HFFc6 (cell line): ENCODE measurements at places on chromosomes 4 and X.

DNA sequence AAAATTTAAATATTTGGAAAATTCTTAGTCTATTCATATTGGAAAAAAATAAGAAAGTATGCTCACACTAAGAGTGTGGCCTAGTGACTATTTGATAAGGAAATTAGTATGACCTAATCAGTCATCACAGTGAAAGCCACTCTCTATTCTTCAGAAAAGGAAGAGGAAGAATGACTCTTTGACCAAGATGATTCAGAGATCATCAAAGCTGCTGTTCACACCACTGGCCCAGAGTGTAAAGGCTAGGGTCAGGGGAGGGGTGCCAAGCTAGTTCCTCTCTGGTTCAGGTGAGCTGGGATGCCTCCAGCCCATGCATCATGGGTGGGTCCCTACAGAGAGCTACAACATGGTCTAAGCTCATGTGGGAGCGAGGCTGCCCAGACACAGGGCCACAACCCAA, 396.9 kb upstream of the NDST3 start:
- no peak for DNase-seq

DNA sequence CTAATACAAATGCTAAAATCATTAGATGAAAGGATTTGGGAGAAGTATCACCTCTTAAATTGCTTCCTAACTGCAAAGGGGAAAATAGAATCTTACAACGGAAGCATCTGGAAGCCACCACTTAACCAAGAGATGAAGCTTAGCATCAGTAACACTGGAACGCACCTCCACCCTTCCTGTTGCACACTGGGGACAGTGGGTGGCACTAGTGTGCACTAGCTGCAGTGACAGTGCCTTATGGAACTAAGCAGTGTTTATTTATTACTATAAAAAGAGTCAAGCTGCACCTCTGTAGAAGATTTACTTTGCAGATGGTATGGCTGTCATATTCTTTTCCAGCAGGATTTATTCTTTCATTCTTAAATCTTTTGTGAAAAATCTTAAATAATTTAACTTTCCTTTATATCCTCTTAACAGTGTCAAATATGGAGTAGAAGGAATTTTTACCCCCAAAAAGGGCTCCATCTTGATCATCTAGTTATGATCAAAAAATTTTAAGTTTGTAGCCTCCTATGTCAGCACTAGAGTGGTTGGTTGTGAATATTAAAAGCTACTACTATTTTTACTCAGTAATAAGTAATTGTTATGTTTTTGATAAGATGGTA, 76.7 kb downstream of the SCD5 start:
- DNase-seq, result peak; percentile 10

DNA sequence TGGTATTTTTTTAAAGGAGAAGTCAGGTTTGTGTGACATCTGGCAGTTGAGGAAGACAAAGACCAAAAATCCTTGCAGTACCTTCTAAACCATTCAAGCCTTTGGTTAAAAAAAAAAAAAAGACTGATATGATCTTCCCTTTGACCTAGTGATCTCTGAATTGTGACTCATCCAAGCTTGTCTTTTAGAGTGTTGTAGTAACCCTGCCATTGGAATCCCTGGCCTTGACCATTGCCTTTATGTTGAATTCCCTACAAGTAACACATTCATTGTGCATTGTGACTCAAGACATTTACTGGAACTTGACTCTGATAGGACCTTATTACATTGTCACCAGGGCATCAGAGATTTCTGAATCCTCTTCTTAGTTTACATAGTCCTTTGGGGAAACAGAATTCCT, 1469.0 kb downstream of the TECRL start:
- no peak for DNase-seq

DNA sequence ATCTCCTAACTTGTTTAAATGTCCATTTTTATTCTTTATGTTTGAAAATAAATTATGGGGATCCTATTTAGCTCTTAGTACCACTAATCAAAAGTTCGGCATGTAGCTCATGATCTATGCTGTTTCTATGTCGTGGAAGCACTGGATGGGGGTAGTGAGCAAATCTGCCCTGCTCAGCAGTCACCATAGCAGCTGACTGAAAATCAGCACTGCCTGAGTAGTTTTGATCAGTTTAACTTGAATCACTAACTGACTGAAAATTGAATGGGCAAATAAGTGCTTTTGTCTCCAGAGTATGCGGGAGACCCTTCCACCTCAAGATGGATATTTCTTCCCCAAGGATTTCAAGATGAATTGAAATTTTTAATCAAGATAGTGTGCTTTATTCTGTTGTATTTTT, 27.6 kb downstream of the NUDT6 start:
- DNase-seq, result no peak

GRCh38 chr4:173827707-173828106, 297.7 kb upstream of the HAND2 start:
- no peak for DNase-seq

DNA sequence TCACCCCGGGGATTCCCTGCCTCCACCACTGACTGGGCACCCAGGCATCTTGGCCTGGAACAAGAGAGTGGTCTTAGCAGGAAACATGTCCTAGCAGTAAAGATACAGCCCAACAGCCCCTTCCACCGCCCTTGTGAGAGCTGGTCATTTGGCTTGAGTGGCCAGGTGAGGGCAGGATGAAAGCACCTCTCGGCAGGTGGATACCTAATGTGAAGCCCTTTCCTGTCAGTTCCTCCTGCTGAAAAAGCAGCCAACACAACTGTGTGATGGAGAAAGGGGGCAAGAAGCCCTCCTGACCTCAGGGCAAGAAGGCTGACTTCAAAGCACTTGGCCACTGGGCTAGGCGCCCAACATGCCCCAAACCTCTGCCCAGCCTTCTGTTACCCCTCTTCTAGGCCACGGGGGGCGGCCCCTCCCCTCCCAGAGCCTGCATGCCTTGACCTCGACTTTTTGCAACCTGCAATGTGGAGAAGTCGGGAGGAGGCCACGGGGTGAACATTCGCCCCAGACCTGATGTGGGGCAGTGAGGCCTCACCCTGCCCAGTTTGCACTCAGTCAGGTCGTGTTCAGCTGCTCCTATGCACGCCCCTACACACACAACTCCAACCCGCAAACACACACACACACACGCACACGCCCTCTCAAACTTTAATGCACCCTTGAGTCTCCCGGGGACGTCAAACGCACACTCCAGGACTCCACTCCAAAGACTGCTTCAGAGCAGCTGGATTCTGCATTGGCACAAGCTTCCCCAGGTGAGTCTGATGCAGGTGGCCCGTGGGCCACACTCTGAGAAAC, 1.1 kb downstream of the LGI2 start:
- no peak for DNase-seq

GRCh38 chr4:1590244-1590643, 93.9 kb downstream of the FAM53A start:
- no peak for DNase-seq

DNA sequence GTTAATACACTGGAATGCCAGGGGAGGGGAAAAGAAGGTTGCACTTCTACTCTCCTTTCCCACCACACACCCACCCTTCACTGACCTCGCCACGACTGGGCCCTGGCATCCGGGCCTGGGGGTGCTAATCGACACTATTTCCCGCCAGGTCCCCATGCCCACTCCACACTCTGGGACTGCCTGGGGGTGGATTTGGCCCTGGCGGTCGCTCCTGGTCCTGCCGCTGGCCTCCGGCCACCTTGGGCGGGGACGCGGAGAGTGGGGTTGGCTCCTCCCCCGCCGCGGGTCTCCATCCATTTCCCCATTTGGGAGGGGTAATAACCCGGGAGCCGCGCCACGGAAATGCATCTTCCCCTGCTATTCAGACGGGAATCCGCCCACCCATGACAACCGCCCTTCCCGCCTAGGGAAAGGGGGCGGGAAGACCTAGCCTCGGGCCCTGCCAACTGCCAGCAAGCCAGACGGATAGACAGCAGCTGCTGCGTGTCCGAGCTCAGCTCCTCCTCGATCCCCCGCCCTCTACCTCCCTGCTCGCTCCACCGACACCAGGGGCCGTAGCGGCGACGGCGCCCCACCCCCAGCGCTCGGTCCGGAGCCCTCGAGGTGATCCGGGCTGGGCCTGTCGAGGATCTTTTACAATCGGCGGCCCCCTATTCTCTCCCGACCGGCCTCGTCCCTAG, 78.1 kb downstream of the RLIM start:
- peak; percentile 73 for DNase-seq
